ENCODE measurements at places on chromosomes 16 and 17.

DNA sequence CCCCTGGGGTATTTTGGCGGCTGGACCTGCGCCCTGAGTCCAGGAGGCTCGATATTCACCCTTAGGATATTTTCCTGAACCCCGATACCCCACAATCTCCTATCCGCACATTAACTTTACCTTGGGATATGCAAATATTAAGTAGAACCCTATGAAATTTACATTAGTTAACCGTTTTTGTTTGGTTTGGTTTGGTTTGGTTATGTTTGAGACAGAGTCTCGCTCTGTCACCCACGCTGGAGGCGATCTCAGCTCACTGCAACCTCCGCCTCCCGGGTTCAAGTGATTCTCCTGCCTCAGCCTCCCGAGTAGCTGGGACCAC lies 9.3 kb upstream of the NAGS start:
- DNase-seq, result no peak

DNA sequence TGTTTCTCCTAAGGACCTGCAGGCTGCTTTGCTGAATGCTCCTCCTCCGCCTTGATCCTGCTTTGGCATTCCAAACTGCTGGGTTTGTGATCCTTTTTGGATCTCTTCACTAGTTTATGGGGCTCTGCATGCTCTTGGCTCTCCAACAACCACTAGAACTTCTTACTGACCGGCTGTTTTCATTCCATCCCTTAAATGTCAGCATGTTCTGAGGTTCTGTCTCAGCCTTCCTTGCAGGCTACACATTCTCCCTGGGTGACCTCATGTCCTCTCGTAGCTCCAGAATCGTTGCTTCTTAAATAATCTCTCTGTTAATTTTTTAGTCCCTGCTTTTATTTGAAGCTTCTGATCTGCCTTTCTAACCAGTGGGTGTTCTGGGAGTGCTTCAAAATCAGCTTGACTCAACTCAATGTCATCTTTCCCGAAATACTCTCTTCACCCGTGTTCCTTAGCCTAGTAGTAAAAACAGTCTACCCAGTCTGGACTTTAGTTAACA lies 119.0 kb upstream of the HS3ST2 start:
- DNase-seq, result no peak

GRCh38 chr16:51317575-51317974 lies 166.5 kb upstream of the SALL1 start:
- DNase-seq, result no peak

DNA sequence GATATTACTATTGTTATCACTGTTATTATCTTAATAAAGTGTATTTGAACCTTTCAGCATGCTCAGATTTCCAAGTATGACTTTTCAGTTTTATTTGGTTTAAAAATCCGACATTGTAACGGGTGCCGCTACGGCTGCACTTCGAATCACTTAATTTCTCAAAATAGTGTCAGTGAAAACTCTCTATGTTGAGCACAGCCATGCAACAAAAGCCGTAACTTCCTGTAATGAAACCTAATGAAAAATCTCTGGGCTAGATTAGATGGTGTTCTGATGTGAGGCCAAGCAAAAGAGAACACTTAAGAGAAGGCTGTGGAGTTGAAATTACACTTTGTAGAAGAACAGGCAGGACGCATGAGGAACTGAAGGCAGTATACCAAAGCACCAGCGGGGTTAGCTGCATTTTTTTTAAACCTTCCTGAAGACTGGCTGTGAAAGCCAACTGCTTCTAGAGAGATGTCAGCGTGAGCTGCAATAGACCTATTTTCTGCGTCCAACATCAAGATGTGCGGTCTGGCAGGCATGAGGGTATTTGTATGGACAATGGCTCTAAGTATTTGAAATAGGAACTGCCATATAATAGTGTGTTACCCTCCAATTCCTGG lies 1545.0 kb upstream of the GOT2 start:
- no peak for DNase-seq

GRCh38 chr17:17556671-17557070 lies 34.8 kb downstream of the PEMT start:
- no peak for DNase-seq

- peak; percentile 61 for DNase-seq
These were observed 48.7 kb upstream of the PLCG2 start for GRCh38 chr16:81730090-81731051.

GRCh38 chr16:90048347-90048722 lies 28.8 kb downstream of the PRDM7 start:
- DNase-seq, result no peak

GRCh38 chr17:21066394-21066793 lies 23.6 kb upstream of the USP22 start:
- no peak for DNase-seq

- peak; percentile 47 for DNase-seq
These were observed 76.3 kb downstream of the USP31 start for GRCh38 chr16:23072769-23073549.

DNA sequence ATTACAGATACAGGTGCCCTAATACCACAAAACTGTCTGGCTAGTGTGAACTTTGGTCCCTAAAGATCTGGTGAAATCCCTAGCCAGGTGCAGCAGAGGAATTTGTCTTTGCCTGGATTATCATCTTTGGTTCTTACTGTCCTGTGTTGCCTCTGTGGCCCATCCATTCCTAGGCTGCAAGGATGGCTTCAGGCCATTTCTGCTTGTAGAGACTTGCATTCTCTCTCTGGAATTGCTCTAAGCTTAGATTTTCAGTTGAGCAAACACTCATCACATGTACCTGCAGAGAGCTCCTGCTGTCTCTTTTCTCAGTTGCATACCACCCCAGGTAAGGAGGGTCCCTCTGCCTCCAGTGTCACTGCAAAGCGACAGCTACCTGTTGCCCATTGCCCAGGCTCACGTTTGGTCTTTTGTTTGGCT lies 114.9 kb downstream of the PRKCA start:
- no peak for DNase-seq

DNA sequence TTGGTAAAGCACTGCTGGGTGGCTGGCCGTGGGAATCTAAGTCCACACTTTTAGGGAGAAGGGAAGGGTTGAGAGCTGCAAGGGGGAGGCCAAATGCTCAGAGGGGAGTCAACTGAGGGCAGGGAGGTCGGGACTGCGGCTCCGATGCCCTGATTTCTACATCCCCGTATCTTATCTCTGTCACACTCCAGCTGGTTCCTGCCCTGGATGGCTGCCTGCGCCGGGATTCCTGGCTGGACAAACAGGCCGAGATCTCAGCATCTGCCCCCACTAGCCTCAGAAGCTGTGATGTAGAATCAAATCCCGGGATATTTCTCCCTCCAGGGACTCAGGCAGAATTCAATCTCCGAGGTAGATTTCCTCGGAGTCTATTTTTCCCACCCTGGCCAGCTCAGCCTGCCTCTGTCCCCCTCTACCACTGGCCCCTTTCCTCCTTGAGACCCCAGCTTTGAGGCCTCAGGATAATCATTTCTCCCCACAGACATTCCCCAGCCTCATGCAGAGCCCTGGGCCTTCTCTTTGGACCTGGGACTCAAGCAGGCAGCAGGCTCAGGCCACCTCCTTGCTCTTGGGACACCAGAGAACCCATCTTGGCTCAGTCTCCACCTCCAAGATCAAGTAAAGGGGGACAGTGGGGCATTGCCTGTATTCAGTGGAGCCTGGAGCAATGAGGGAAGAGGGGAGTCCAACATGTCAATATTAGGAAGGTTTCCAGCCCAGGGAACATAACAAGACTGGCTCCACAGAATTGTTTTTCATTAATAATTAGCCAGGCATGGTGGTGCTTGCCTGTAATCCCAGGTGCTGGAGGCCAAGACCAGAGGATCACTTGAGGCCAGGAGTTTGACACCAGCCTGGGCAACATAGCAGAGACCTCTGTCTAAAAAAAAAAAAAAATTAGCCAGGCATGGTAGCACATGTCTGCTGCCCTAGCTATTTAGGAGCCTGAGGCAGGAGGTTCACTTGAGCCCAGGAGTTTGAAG lies 1.8 kb downstream of the SHBG start:
- no peak for DNase-seq

- DNase-seq, result peak; percentile 71
These were observed 276 bp downstream of the CYGB start for GRCh38 chr17:76537288-76537577.

GRCh38 chr17:44797802-44798201 lies 32.3 kb downstream of the GJC1 start:
- no peak for DNase-seq

Data from breast epithelium (tissue), 4 donors.